ENCODE measurements at places on chromosomes 1 and 21.

- DNase-seq = no peak
Measured at GRCh38 chr1:45620588-45621500, 3.0 kb downstream of the CCDC17 start.

DNA sequence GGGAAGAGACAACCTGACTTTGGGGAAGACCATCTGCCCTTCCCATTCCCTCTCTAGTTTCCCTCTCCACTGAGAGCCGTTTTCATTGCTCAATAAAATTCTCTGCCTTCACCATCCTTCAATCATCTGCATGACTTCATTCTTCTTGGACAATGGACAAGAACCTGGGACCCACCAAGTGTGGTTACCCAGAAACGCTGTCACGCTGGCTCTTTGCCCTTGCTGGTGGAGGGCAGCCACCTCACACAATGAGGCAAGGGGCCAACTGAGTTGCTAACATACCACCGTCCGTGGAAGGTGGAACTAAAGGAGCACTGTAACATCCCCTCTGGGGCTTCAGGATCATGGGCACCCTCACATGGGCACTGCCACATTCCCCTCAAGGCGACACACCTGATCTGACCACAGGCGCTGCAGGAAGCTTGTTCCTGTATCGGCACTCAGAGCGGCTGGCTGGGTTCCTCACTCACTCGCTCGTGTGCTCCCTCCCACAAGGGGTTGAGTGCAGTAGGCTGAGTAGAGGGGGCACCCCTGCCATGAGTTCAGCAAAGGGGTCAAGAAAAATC lies 652.4 kb downstream of the PLPP3 start:
- DNase-seq = no peak

DNA sequence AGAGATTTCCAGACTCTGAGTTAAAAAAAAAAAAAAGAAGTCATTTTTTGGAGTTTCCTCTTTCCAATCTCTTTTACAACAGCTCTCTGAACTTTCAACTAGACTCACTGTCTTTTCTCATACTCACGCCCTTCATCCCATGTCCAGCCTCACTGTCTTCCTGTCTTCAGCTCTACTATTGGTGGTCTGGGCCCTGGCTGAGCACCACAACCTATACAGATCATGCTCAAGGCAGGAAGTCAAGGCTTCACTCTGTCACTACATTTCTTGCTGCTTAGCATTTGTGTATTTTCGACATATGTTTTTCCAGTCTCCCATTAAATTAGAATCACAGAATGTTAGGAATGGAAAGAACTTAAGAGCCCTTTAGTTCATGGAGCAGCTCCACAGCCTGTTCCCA lies 106.4 kb upstream of the PPP2R5A start:
- DNase-seq = no peak

DNA sequence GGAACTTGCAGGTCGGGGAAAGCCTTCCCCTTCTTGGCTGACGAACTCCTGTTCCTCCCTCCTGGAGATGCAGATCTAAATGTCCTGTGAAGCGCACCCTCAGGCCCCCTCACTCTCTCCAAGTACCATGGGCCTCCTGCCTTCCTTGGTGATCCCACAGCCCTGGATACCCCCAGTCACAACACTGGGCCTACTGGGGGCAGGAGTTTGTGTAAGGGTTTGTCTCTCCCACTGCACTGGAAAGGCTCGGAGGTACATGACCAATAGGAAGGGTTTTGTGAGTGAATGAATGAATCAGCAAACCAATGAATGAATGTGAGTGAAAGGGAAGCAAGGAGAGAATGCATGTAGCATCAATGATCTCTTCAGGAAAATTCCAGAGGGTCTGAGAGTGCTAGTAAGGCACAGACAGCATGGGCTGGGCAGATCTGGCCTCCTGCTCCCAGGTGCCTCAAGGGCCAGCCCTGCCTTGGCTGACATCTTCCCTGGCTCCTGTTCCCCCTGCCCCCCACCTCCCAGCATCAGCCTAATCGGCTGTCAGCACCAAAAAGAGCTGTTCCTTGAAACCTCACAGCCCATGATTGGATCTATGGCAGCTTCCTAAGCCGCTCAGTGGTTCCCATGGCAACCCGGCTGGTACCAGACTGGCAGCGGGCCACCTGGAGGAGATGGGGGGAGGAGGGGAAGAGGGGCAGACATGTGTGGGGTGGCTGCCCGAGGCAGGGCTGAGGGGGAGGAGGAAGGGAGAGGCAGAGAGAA lies 95.8 kb downstream of the VWA5B1 start:
- no peak for DNase-seq

DNA sequence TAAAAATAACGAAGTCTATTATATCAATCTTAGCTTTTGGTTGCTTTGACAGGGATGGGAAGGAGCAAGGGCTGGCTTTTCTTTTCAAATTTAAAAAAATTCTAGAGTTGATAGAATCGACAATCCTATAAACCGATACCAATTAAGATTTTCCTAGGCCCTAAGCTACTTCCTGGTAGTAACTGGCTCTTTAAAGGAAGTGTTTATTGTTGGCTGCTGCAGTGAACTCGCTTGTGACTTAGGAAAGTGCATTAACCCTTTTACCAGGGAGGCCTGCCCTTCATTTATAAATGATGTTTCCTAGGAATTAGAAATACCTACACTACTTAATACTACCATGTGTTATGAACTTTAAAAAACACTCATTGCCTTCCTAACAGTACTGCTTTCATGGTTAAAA lies 33.2 kb downstream of the ATP5PF start:
- DNase-seq = no peak

DNA sequence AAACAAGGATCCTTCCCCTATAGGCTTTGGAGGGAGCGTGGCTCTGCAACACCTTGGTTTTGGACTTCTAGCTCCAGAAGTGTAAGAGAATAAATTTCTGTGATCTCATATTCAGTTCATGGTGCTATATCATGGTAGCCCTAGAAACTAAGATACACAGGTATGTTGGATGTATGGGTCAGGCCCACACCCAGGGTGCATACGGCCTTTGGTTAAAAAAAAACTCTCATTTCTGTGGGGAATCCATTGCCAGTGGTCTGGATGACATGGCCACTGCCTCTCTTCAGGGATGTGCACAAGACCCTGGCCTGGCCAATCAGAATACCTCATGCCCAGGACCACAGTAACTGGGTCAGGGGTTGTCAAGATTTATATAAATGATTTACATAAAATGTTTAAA lies 56.8 kb upstream of the CD34 start:
- DNase-seq = no peak

GRCh38 chr21:44701541-44701940 lies 4.6 kb downstream of the KRTAP10-12 start:
- no peak for DNase-seq

GRCh38 chr1:160681066-160681890 lies 30.3 kb downstream of the CD48 start:
- peak; percentile 84 for DNase-seq

GRCh38 chr1:171841931-171842761 lies 848 bp downstream of the DNM3 start:
- no peak for DNase-seq

GRCh38 chr1:211708006-211708405 lies 32.6 kb upstream of the NEK2 start:
- DNase-seq = no peak

DNA sequence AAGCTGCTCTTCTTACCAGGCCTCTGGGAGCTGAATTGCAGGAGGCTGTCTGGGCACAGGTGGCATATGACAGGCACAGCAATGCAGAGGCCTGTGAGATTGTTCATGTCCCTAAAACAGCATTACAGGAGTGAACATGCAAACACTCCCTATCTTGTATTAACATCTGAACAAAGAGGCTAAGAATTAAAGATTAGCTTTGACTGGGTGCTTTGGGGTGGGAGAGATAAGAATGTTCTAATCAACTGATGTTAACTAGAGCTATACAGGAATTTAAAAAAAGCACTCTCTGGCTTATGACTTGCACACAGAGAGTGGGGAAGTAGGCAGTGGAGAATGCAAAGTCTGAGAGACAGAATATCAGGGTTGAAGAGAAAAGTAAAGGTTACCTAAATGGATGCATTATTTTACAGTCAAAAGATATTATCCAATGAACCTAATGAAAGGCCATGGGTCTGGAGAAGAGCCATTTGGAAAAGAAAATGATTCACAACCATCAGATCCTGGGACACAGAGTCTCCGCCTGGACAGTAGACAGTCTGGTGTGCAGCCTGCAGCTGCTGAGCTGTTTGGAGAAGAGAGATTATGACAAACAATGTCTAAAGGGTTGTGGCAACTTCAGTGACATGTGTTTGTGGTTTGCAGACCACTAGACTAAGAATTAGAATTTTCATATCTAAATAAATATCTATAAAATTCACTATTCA lies 20.2 kb downstream of the DPT start:
- no peak for DNase-seq

Data from A549 (cell line).